ENCODE measurements at places on chromosomes 5 and 9. TPM values are rescaled to one million over a fixed set of nuclear protein-coding genes. Genes with fewer than 3 reads are reported as not detected.

Gene TAF11L10
- total RNA-seq: not detected

DNA sequence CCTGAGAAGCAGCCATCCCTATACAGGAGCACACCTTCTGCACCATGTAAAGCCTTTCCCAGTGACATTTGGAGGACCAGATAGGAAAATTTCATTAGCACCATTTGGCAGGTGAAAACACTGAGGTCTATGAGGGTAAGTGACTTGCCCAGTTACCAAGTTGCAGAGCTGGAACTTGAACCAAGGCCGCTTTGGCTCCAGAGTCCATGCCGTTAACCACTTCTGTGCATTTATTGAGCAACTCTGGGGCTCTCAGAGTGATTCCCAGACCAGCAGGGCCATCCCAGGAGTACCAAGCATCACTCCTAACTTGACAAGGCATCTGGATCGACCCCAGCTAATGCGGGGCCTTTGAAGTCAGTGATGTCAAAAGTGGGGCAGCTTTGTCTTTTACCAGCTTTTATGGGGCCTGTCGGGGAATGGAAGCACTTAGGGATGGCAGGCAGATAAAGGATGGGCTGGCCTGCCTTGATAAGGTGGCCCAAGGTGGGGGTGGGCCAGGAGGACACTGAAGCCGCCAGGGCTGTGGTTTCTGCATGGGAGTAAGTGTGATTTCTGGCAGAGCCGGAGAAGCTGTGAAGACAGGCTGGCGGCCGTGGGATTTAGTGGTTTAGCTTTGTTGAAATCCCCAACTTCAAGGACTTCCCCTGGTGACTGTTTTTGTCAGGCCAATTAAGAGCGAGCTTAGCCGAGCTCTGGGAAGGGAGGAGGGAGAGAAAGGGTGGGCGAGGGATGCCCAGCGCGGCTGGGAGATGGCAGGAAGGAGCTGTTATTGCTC is 127.3 kb downstream of the MACROH2A1 start:
- peak; percentile 68 for DNase-seq

GRCh38 chr9:124897570-124898460 is 35.9 kb downstream of the ARPC5L start:
- peak; percentile 80 for DNase-seq

DNA sequence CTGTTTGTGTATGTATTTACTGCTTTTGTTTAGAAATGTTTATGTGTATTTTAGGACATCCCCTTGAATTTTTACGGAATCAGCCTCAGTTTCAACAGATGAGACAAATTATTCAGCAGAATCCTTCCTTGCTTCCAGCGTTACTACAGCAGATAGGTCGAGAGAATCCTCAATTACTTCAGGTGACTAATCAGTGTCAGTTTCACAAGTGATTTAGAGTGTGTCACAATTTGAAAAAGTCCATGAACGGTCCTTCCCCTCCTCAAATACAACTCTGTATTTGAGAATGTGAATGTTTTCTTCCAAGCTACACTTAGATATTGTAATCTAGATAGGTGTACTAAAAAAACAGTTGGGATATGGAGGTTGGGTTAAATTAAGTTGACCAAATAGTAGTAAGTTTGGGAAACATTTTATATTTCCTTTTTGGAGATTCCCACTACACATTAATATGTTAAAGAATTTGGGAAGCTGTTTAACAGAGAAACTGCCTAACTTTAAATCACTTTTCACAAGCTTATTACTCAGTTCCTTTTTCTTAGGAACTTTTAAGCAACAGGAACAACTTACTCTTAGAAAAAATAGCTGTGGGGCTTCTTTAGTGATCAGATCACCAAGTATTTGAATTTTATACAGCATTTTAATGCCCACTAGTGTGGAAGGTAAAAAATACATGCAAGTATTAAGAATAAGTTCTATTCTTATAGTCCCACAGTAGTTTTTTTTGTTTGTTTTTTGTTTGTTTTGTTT is 40.9 kb downstream of the RAD23B start:
- DNase-seq: no peak

GRCh38 chr9:91199739-91200497 is 161.8 kb downstream of the AUH start:
- DNase-seq: no peak
